ENCODE measurements at places on chromosomes 3 and 15.

DNA sequence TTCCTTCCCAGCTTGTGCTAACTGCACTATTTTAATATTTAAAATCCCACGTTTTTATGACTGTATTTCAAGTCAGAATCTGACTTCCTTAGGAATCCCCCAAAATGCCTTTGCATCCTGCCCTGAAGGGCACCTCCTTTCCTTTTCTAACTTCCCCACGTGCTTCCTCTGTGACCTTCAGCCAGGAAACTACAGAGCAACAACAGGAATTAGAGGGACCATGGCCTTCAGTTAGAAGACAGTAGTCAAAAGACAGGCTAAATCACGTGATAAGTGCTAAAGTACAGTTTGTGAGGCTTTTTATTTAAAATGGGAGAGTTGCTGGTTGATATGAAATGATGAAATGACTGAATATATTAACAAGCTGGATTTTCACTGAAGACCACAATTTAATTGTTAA, 11.8 kb upstream of the ABHD10 start:
- DNase-seq = no peak

- DNase-seq = peak; percentile 51
Observed at GRCh38 chr15:31782951-31783350, 247.4 kb upstream of the CHRNA7 start.

DNA sequence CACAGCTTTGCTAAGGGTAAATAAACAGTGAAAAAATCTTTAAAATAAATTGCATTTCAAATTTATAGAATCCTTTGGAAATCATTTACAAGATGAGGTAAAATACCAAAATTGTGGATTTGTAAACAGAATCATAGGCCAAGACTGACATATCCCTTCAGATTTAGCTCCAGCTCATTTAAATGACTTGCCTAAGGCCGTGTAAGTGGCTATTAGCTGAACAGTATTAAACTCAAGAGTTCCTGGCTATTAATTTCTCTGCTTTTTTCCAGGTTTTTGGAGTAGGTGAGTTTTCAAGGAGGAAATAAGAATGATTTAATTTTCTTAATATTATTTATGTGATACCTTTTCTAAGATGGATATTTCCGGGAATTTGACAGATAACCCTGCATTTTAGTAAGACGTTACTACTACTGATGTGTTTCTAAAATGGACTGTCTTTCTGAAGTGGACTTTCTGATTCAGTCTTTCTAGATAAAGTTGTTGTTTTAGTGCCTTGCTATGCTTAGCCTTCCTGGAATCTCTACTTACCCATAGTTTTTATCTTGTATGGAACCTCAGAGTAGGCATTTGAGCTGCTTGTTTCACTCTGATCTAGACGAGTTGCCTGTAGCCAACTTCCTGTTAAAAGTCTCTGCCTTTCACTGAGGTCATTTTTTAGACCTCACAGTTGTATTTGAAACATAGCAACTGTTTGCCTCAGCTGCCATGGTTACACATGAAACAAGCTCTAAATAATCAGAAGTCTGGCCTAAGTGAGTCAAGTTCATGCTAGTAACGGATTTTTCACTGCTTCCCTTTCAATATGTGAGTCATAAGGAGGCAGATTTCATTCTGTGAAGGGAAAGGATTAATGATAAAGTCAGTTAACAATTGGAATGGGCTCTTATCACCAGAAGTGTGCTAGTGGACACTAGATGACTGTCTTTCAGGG, 127.0 kb downstream of the KLHL25 start:
- DNase-seq = no peak

GRCh38 chr15:99170476-99171065, 65.7 kb downstream of the SYNM start:
- DNase-seq = no peak

DNA sequence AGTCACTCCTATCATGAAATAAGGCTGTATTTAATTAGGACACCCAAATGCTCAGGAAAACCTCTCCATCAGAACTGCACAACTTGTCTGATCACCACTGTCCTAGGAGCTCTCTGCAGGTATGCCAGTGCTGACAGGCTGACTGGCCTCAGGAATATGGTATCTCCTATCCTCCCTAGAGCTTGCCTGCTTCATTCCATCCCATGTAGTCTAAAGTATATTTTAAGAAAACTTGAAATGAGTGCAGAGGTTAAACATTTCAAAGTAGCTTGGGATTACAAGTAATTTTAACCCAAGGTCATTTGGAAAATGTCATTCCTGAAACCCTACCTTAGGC, 23.7 kb downstream of the FILIP1L start:
- no peak for DNase-seq

DNA sequence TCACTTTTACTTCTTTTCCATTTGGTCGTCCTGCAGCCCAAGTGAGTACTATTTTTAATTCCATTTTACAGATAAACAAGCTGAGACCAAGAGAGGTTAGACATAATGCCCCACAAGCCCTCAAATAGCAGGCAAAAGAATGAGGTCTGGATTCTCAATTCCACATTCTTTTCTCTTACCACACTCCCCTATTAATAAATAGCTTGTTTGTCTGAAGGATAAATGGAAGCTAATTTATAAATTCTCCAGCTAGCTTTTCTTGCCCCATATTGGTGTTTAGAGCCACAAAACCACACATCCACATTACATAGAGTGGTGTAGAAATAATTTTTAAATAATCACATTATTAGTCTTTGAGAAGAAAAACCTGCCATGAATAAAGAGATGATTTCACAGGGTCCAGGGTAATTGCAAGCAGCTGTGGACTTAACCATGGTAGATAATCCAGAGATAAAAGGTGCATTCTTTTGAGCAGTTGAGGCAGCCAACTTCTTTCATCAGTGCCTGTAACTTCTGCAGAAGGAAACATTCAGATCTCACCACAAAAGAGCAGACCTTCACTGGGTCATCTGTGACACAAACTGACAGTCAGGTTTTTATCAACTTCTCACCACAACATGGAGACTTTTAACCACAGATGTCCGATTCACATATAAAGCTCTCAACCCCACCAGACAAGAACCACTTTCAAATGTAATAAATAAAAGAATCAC, 313.4 kb upstream of the STT3B start:
- no peak for DNase-seq

- no peak for DNase-seq
Observed at GRCh38 chr3:196214783-196215441, 1.4 kb upstream of the SLC51A start.

DNA sequence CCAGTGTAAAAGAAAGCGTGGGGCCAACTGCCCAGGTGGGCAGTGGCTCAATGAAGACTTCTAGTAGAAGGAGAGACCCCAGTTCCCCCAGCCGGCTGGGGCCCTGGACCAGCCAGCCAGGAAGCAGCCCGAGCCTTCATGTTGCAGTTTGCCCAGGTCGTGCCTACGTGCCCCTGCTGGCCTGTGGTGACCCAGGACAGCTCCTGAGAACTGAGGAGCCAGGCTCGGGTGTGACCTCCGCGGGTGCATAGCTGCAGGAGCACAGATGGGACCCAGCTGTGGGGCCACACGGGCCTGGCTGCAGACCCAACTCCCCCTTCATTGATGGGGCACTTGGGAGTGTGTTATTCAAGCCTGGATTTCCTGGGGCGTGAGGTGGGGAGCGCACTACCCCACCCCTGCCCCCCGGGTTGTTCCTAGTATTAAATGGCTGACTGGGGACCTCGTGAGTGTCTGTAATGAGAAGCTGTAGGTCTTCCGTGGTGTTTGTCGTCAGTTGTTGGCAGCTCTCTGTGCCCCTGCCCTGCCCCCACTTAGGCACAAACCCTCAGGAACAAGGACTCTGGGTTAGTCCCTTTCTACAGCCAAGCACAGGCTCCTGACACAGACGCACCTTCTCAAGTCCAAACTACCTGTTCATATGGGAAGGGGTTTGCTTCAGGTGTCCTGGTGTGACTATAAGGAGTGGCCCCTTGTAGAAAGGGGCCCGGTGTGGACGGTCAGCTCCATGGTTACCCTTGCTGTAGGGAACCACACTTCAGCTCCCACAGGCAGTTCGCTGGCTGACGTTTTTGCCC, 39.1 kb downstream of the IDH2 start:
- no peak for DNase-seq

GRCh38 chr3:146187334-146187950, 26.5 kb upstream of the PLOD2 start:
- peak; percentile 60 for DNase-seq

GRCh38 chr15:39553947-39554693, 26.8 kb upstream of the THBS1 start:
- DNase-seq = no peak

GRCh38 chr3:119468041-119468440, 722 bp upstream of the POGLUT1 start:
- no peak for DNase-seq

- no peak for DNase-seq
Observed at GRCh38 chr3:127789990-127790881, 32.1 kb downstream of the MGLL start.

GRCh38 chr3:186109897-186110803, 1.3 kb upstream of the ETV5 start:
- DNase-seq = peak; percentile 76

DNA sequence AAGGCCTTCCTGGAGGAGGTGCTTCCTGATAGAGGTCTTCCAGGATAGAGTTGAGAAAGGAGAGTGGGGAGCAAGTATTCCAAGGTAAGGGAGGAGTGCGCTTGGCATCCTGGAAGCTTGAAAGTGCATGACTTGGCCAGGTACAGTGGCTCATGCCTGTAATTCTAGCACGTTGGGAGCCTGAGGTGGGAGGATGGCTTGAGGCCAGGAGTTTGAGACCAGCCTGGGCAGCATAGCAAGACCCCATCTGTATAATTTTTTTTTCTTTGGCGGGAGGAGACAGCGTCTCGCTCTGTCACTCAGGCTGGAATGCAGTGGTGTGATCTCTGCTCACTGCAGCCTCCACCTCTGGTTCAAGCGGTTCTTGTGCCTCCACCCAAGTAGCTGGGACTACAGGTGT, 19.2 kb upstream of the MORF4L1 start:
- no peak for DNase-seq

- DNase-seq = no peak
Observed at GRCh38 chr15:75836959-75837334, 6.3 kb upstream of the UBE2Q2 start.

- no peak for DNase-seq
Observed at GRCh38 chr15:43484455-43484854, 8.5 kb downstream of the TP53BP1 start.

DNA sequence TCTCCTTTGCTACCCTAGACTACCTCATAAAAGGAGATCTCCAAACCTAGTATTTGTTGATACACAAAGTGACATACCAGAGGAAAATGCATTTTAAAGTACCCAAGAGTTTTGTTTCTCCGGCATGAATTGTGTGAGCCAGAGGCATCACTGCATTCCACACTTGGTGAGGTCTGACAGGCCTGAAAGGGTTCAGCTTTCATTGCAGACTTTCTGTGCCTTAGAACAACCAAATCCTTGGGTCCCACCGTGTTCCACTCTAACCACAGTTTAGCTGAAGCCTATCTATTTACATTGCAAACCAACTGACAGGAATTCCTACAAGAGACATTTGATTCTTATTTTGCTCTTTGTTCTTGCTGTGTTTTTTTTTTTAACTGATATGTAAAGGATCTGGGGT, 21.0 kb upstream of the EID1 start:
- DNase-seq = peak; percentile 77

GRCh38 chr3:62131620-62132019, 241.7 kb downstream of the FEZF2 start:
- peak; percentile 46 for DNase-seq

DNA sequence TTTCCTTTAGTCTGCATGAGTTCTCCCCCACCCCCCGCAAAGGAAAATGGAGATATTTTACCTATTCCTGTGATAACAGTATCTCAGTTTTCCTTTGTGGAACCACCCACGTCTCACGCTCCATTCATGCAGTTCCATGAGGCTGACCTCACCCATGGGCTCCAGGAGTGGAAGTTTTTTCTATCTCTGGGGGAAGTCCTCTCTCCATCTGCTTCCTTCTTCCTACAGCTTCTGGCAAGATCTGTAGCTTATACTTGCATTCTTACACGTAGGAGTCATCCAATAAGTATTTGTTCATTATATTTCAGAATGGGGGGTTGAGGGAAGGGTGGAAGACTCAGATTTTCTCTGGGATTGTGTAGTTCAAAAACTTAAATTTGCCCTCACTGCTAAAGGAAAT, 5.8 kb upstream of the GLCE start:
- DNase-seq = no peak

Measured in GM23338 (cell line).